ENCODE measurements at places on chromosomes 16 and 17.

GRCh38 chr17:55259684-55260111 lies 5.1 kb upstream of the HLF start:
- no peak for DNase-seq

GRCh38 chr17:57666946-57667345 lies 78.2 kb downstream of the CCDC182 start:
- DNase-seq, result no peak

GRCh38 chr17:68627956-68628575 lies 26.9 kb upstream of the FAM20A start:
- DNase-seq, result no peak

GRCh38 chr17:15973834-15974233 lies 25.7 kb downstream of the ZSWIM7 start:
- no peak for DNase-seq

DNA sequence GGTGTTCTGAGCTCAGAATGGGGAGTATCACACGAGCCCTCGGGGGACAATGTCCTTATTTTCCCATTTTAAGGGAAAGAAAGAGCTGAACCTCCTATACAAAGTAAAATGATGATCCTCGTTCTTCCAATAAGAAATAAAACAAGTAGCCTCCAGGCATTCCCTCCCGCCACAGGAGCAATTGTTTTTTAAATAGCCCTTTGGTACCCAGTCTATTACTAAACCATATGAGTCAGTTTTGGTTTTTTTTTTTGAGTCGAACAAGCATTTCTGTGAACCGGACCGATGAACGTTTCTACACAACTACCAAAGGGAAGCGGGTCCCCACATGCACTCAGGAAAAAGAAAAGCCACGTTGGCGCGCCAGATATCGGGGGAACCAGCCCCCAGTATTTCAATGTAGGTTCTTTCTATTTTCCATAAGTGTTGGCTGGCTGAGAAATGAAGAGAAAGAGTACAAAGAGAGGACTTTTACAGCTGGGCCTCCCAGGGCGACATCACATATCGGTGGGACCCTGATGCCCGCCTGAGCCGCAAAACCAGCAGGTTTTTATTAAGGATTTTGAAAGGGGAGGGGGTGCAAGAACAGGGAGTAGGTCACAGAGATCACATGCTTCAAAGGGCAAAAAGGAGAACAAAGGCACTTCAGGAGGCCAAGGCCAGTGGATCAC lies 3.8 kb upstream of the DCXR start:
- no peak for DNase-seq

DNA sequence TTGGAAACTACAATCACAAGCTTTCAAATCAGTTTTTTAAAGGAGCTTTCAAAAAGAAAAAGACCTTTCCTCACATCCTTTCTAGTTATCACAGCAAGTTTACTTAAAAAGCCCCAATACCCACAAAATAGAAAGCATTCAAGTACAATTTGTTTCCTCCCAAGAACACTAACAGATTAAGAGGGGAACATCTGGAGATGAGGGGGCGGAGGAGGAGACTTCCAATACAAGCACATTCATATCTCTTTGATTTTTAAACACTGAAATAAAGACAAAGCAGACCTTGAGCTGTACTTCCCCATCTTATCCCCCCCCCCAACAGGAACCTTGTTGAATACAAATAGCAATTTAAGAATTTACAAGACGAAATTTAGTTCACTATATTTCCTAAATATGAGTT lies 2.0 kb downstream of the YWHAE start:
- peak; percentile 31 for DNase-seq
